ENCODE measurements at places on chromosomes 5 and 9. TPM values are rescaled to one million over a fixed set of nuclear protein-coding genes. Genes with fewer than 3 reads are reported as not detected.

The URM1 gene
- polyA plus RNA-seq: 64.4 TPM

The CDH9 gene
- not detected for polyA plus RNA-seq

The SLC23A1 gene
- polyA plus RNA-seq: not detected

The OBP2B gene
- not detected for polyA plus RNA-seq

GRCh38 chr5:176360894-176361436, 599 bp downstream of the KIAA1191 start:
- peak; percentile 52 for DNase-seq

The PRSS3 gene
- polyA plus RNA-seq: 48.2 TPM

- peak; percentile 86 for DNase-seq
Measured at GRCh38 chr9:22208846-22209585, 199.9 kb upstream of the CDKN2B start.

GRCh38 chr5:154945695-154946301, 4.9 kb downstream of the MRPL22 start:
- peak; percentile 53 for DNase-seq
